Heart right ventricle (tissue), 16 donors: ENCODE measurements at places on chromosomes 5 and 9.

DNA sequence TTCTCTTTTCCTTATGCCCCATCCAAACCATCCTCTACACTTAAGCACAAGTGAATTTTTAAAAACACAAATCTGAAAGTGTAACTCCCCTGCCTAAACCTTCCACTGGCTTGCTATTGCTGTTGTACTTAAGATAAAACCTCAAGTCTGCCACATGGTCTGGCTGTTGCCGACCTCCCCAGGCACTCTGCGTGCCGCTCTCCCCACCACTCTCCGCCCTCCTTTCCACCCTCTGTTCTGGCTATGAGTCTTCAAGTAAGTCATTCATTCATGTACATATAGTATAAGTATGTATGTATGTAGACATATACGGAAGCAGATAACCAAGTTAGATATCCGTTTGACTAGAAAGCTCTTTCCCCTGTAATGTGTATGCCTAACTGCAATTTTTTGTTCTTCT, 94.7 kb upstream of the ANKRD55 start:
- no peak for DNase-seq

GRCh38 chr5:3590967-3591900, 4.4 kb upstream of the IRX1 start:
- DNase-seq, result no peak

- DNase-seq, result no peak
These were observed 66.9 kb upstream of the UBTD2 start for GRCh38 chr5:172350212-172351181.

DNA sequence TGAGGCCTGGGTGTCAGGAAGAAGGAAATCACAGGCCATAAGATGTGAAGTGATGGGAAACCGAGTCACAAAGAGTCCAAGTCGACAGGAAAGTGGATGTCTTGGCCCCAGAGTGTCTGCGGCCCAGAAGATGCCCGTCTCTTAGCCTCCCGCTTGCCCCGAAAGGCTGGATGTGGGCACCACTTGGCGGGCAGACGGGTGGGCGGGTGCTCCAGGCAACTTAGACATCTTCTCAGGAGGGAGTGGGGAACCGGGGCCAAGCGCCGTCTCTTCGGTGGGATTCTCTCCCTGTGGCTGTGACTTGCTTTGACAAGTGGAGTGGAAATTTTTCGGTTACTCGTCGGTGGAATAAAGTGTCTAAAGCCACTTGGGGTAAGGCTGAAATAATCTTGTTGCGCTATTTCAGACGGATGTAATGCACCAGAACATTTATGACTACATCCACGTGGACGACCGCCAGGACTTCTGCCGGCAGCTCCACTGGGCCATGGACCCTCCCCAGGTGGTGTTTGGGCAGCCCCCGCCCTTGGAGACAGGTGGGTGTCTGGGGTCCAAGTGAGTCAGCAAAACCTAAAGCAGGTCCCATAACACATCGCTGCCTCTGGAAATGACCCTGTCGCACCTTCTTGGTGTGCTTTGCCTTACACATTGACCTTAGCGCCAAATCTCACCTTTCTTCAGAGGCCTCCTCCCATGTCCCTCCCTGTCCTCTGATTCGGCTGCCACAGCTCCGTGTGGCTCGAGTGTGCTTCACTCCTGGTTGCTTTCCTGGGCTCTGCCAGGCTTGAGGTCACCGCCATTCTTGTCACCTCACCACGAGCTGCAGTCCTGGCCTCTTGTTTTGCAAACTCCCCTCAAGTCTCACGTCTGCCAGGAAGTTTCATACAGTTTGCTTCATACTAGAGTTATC, 20.4 kb upstream of the EXOC3 start:
- DNase-seq, result no peak

DNA sequence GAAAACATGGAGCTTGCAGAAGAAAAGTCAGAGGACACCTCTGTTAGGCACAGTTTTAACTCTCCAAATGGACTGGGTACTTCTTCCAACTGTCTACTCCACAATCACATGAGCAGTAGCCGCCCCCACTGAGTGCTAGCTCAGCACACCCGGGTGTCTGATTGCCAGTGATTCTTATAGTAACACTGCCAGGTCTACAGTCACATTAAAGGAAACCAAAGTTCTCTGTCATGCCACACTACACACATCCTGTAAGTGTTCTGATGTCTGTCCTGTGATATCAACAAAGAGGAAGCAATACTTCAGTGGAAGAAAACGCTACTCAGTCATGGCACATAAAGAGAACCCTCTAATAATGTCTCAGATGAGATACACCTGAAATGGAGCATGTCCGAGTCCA, at the start of gene HAVCR2:
TSS of gene HAVCR2 (minus strand) at position 69 of the 400 bp plus-strand sequence. CDS start at position 8, 61 bp downstream.
- DNase-seq, result no peak

- peak; percentile 65 for DNase-seq
These were observed 12.7 kb downstream of the STK10 start for GRCh38 chr5:172175263-172175719.
